ENCODE measurements at places on chromosomes 3 and 15.

GRCh38 chr15:79896131-79896633, 632 bp downstream of the MTHFS start:
- no peak for DNase-seq

DNA sequence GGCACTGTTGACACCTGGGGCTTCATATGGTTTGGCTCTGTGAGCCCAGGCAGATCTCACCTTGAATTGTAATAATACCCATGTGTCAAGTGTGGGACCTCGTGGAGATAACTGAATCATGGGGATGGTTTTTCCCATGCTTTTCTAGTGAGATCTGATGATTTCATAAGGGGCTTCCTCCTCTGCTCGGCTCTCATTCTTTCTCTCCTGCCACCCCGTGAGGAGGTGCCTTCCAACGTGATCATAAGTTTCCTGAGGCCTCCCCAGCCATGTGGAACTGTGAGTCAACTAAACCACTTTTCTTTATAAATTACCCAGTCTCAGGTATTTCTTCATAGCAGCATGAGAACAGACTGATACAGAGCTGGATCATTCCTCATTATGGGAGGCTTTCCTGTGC, 655.9 kb upstream of the ADAMTS9 start:
- no peak for DNase-seq

DNA sequence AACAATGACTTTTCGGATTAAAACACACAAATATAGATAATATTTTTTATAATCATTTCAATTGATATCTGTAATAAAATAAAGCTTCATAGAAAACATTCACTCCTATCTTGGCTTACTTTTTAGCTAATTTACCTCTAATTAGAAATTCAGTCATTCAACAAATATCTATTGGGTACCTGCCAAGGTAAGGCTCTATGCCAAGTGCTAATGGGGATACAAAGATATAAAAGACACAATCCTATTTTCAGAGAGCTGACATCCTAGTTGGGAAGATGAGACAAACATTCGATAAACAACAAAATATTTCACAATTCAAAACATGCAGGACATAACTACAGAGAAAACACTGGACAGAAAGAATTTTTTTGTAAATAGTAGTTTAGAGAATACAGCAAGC, 63.3 kb downstream of the ULK4 start:
- no peak for DNase-seq

- DNase-seq, result no peak
Observed at GRCh38 chr3:157574531-157574930, 71.3 kb upstream of the VEPH1 start.

GRCh38 chr3:77421916-77422315, 382.0 kb downstream of the ROBO2 start:
- no peak for DNase-seq
